ENCODE measurements at places on chromosomes 16 and 17.

DNA sequence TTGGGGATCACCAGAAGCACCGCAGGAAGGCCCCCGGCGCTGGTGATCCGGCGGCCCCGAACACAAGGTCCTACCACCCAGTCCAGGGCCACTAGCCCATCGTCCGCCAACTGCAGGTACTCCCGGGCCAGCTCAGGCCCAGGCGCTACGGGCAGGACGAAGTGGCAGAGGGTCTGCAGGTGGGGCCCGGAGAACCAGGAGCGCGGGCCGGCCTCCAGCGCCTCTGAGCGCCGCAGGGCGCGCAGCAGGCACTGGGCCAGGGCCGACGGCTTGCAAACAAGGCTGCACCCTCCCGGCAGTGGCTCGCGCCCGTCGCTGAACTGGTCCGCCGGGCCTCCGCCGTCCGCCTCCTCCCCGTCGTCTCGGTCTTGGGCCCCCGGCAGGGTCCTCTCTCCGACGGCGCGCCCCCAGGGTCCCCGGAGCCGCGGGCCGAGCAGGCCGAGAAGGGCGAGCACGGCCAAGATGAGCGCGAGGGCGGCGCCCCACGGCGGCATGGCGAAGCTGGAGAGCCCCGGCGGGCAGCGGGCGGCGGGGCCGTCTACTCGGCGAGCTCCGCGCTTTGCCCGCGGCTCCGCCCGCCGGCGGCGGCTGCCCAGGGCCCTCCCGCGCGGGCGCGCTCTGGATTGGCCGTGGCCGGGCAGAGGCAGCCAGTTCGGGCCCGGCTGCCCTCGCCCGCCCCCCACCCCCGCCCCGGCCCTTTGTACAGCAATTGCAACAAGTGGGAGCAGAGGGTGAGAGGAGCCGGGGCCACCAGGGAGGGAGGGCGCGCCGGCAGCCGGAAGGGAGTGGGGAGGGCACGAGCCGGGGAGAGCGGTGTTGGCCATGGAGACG is at the start of gene ABHD15:
Gene ABHD15 (minus strand): TSS at position 565 of the 831 bp plus-strand sequence. CDS start 71 bp downstream, at position 494.
- H3K4me3 ChIP-seq = peak within 1 kb of the TSS; percentile 81
- H3K27me3 ChIP-seq = peaks cover 8% of the 10 kb centered on the region
- peaks cover 7% of the 10 kb centered on the region for H3K36me3 ChIP-seq
- H3K27ac ChIP-seq = no peak within 1 kb of the TSS
- H3K4me1 ChIP-seq = no peaks in the 10 kb centered on the region

- H3K27ac ChIP-seq = no peak overlapping the region
- H3K36me3 ChIP-seq = no peaks in the 10 kb centered on the region
- H3K27me3 ChIP-seq = no peaks in the 10 kb centered on the region
- H3K4me1 ChIP-seq = no peaks in the 10 kb centered on the region
- H3K4me3 ChIP-seq = no peak overlapping the region
These were observed 77.7 kb upstream of the KCNJ16 start for GRCh38 chr17:69997332-69997731.

DNA sequence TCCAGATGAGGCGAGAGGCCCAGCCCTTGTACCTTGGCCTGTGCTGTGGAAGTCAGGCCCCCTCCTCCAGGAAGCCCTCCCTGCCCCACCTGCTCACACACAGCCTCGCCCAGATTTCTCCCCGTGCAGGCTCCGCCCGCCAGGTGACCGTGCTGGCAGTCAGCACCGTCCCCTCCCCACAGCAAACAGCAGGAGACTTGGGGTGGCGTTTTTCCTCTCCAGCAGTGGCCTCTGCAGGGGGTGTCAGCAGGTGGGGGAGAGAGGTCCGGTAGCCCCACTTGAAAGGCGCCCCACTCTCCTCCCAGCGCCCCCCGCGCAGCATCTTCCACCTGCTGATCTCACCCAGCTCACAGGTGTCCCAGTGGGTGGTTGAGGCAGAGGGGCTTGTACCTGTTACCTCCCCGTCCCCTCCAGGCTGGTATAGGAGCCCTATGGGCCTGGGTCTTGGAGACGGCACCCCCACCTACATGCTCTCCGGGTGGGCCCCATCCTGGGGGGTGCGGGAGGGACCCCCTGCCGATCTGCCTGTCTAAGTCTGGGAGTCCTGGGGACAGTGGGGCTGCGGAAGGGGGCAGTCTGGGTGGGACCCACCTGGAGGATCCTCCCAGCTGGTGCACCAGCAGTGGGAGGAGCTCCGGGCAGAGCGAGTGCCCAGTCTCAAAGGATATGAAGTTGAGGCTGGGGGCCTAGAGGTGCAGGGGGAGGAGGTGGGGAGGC is 4.2 kb upstream of the C1QTNF8 start:
- no peaks in the 10 kb centered on the region for H3K27me3 ChIP-seq
- no peak overlapping the region for H3K27ac ChIP-seq
- H3K4me3 ChIP-seq = no peak overlapping the region
- H3K4me1 ChIP-seq = no peaks in the 10 kb centered on the region

DNA sequence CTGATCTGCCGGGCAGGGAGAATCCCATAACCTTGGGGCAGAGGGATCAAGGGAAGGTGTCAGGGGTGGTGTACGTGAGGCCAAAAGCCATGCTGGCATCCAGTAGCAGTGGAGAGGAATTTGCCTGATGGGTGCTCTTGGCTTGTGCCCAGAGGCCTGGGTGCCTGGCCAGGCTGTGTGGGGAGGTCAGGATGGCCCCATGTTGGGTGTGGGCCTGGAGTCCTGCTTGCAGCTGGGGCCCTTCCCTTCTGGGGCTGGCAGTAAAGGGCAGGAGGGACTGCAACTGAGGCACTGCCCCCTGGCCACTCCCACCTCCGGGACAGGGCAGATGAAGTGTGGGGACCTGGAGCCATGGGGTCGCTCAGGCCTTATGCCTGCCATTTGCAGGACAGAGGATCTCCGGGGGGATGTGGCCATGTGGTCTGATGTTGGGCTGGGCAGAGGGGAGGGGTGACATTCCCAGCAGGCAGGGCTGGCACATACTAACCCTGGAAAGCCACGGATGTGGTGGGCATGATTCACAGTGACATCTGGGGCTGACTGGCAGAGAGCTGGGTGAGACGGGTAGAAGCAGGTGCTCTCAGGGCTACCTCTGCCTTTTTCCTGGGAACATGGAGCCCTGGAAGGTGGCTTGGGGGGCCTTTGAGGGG is 3.5 kb downstream of the FMNL1 start:
- no peaks in the 10 kb centered on the region for H3K36me3 ChIP-seq
- H3K27me3 ChIP-seq = peaks cover 9% of the 10 kb centered on the region
- peak; percentile 34 for DNase-seq
- H3K4me1 ChIP-seq = no peaks in the 10 kb centered on the region
- H3K4me3 ChIP-seq = no peak overlapping the region

- peaks cover 23% of the 10 kb centered on the region for H3K36me3 ChIP-seq
- H3K27me3 ChIP-seq = no peaks in the 10 kb centered on the region
- H3K27ac ChIP-seq = no peak overlapping the region
These were observed 8.2 kb upstream of the TBKBP1 start for GRCh38 chr17:47685556-47686275.

All from H9 (cell line).